ENCODE measurements at places on chromosomes 7 and 10.

- DNase-seq = no peak
These were observed 120.4 kb downstream of the EPDR1 start for GRCh38 chr7:38040831-38041230.

DNA sequence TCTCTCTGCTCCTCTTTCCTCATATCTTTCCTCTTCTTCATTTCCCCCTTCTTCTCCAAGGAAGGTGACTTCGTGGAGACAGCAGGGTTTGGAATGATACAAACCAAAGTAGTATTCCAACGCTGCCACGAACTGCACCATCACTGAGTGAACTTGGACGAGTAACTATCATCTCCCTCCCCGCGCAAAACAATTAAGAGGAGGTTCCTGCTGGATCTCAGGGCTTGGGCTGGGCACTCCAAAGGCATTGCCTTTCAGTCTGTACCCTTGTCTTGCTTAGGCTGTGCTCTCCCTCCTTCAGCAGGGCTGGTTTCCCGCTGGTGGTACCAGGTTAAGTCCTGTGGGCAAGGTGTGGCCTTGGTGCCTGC lies 790 bp upstream of the PITX3 start:
- no peak for DNase-seq

GRCh38 chr7:42953994-42954393 lies 21.8 kb downstream of the MRPL32 start:
- DNase-seq = no peak

DNA sequence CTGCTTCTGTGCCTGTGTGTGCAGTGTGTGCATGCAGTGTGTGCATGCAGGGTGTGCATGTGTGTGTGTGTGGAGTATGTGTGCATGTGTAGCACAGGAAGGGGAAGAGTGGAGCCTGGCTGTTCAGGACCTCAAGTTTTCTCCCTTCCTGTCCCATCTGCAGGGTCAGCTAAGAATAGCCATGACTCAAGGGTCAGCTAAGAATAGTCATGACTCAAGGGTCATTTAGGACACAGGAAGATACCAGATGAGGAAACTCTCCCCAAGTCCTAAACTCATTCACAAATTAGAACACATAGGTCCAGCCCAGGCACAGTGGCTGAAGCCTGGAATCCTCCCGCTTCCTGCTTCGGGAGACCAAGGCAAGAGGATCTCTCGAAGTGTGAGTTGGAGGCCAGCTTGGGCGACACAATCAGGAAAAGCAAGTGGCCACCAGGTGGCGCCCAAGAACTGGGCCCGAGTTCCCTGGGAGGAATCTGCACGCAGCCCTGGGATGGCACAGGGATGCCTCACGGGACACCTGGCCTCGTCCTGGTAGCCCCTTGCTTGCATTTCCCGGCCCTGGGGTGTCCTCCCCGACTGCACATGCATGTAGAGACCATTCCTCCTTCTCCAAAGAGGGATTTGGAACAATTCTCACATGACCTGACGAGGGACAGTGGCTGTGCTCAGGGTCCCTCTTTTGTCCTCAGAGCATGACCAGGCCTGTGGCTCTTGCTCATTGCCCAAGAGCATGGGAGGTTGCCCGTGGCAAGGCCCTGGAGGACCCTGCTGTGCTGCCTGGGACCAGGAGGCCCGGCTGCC lies 21.4 kb upstream of the VOPP1 start:
- no peak for DNase-seq

DNA sequence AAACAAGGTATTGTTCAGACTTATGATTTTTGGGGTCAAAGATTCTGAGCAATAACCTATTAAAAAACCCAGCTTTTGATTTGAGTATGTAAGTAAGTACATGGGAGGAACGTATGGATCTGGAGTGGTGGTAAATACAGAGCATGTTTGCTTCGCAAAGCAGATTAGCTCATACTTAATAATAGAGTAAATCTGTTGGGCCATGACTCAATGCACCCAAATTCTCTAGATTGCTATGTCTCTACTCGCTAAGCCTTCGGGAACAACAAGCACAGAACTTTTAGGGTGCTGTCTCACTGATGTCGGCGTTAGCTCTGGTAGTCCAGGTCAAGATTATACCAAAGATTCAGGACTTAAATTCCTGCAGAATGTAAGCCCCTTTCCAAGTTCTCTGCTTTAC lies 807 bp upstream of the MINPP1 start:
- no peak for DNase-seq

GRCh38 chr7:135743907-135744731 lies 4.5 kb downstream of the FAM180A start:
- DNase-seq = no peak

GRCh38 chr7:25255611-25256332 lies 27.5 kb upstream of the NPVF start:
- no peak for DNase-seq
